ENCODE measurements at places on chromosomes 12 and 14. TPM values are rescaled to one million over a fixed set of nuclear protein-coding genes. Genes with fewer than 3 reads are reported as not detected.

Gene RPL36AL
- 146 TPM for total RNA-seq

DNA sequence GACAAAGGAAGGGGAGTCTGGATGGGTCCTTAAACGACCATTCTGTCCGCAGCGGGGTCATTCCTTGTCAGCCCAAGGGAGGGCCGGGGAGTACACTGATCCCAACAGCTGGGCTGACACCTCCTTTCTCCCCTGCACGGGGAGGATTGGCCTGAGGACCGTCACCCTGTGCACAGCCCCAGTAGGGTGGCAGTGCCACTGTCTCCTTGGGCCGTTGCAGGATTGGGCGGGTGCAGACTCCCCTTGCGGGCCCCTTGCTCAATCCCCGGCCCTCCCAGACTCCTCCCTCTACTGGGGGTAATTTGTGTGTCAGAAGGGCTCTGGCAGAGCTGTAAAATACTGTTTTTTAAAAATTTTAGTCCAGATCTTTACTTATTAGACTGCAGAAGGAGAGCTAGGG is 12.6 kb upstream of the AMN start:
- H3K4me1 ChIP-seq = no peaks in the 10 kb centered on the region
- H3K27ac ChIP-seq = no peak overlapping the region
- peaks cover 7% of the 10 kb centered on the region for H3K36me3 ChIP-seq
- H3K27me3 ChIP-seq = no peaks in the 10 kb centered on the region
- H3K4me3 ChIP-seq = no peak overlapping the region

DNA sequence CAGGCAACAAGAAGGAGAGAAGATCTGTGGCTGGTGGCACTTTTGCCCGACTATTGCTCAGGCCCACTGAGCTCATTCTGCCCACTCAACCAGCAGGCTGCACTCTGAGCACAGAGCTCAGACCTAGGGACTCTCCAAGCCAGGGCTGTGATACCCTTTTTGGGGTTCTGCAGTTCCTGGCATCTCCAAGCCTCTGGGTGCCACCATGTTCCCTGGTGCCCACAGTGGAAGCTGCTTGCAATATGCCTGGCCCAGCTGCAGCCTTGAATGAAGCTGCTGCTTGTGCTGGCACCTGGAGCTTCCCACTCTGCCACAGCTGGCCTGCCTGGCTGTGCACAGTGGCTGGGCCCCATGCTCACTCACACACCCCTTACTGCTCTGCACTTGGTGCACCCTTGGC is 236.1 kb downstream of the ADGRD1 start:
- H3K4me1 ChIP-seq = no peaks in the 10 kb centered on the region
- H3K27ac ChIP-seq = no peak overlapping the region
- H3K4me3 ChIP-seq = no peak overlapping the region
- no peaks in the 10 kb centered on the region for H3K36me3 ChIP-seq

GRCh38 chr14:32564596-32564995 is 235.5 kb downstream of the AKAP6 start:
- H3K4me1 ChIP-seq = peaks cover 33% of the 10 kb centered on the region
- H3K4me3 ChIP-seq = no peak overlapping the region
- H3K36me3 ChIP-seq = no peaks in the 10 kb centered on the region
- H3K27ac ChIP-seq = peak overlapping the region; percentile 85
- H3K27me3 ChIP-seq = no peaks in the 10 kb centered on the region

Gene PNMA1
- 85.2 TPM for total RNA-seq

All from chondrocyte (in vitro differentiated cells).